Keratinocyte (primary cell): ENCODE measurements at places on chromosomes 5 and 9.
A peak's percentile ranks its signal among the peaks of the same experiment; 100 is the strongest.

DNA sequence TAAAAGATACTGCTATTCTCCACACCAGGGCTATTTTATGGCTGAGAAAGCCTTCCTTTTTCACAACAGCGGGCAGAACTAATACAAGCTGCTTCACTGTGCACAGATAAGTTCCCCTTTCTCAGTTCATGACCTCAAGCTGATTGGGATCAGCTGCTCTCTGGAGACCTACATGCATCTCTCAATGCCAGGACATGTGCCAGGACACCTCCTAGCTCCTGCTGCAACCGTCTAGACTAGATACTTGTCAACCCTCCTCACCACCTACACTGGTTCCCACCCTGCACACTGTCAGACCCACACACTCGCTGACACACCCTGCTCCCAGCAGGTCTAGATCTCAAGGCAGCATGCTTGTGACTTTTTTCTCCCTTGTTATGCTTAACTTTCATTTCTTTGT is 39.8 kb downstream of the STARD4 start:
- DNase-seq = no peak
- H3K4me3 ChIP-seq = no peak overlapping the region
- no peaks in the 10 kb centered on the region for H3K27me3 ChIP-seq
- no peaks in the 10 kb centered on the region for H3K36me3 ChIP-seq

GRCh38 chr5:122311961-122312590 is at the start of gene SNCAIP:
TSS of gene SNCAIP (plus strand) at chr5:122312237. CDS start at chr5:122391135, 78,898 bp downstream.
- no peaks in the 10 kb centered on the region for H3K36me3 ChIP-seq
- no peak within 1 kb of the TSS for H3K27ac ChIP-seq
- H3K4me1 ChIP-seq = peaks cover 11% of the 10 kb centered on the region
- peak within 1 kb of the TSS; percentile 66 for H3K4me3 ChIP-seq
- DNase-seq = no peak
- peaks cover 22% of the 10 kb centered on the region for H3K27me3 ChIP-seq

- DNase-seq = no peak
- no peak overlapping the region for H3K4me3 ChIP-seq
- no peak overlapping the region for H3K27ac ChIP-seq
- peaks cover 22% of the 10 kb centered on the region for H3K4me1 ChIP-seq
- no peaks in the 10 kb centered on the region for H3K36me3 ChIP-seq
Measured at GRCh38 chr9:100066539-100066938, 32.3 kb downstream of the ERP44 start.

DNA sequence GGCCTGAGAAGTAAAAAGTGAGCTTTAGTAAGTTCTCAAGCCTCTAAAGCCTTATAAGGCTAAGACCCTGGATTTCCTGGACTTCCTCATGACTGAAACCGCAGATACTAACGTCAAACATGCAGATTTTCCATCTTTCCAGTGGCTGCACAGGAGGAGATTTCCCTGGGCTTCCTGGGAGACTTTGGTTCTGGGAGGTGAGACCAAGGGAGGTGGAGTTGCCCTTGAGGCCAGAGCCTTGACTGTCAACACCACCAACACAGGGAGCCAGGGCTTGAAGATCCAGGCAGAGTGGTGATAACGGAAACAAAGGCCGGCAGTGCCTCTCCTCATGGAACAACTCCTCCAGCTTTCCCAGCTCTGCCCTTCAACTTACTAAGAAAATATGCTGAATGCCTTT is 144.7 kb upstream of the LRRTM2 start:
- no peak for DNase-seq
- no peaks in the 10 kb centered on the region for H3K27me3 ChIP-seq
- peaks cover 19% of the 10 kb centered on the region for H3K4me1 ChIP-seq
- H3K27ac ChIP-seq = no peak overlapping the region

- H3K27ac ChIP-seq = no peak overlapping the region
- no peak overlapping the region for H3K4me3 ChIP-seq
- H3K36me3 ChIP-seq = no peaks in the 10 kb centered on the region
- DNase-seq = no peak
- H3K27me3 ChIP-seq = peaks cover 17% of the 10 kb centered on the region
Measured at GRCh38 chr5:139677736-139678613, 29.8 kb downstream of the CXXC5 start.

DNA sequence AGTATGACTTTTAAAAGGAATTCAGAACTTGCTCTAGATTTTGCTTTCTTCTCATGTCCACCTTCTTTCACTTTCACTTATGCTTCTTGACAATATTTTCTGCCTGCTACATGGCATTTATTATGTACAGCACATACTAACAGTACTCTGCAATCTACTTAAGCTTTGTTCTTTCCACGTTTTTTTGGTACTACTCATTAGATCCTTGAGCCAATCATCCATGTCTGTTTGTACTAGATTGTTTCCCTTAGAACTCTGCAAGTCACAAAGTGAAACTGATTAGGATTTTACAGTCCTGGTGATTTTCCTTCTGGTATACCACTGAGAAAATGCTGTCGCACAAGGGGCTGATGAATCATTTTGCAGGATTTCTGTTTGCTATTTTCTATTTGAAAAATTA is 78.3 kb downstream of the PARP8 start:
- H3K4me3 ChIP-seq = peak overlapping the region; percentile 36
- no peaks in the 10 kb centered on the region for H3K27me3 ChIP-seq
- H3K36me3 ChIP-seq = no peaks in the 10 kb centered on the region
- H3K27ac ChIP-seq = no peak overlapping the region
